ENCODE measurements at places on chromosomes 11 and 22.

DNA sequence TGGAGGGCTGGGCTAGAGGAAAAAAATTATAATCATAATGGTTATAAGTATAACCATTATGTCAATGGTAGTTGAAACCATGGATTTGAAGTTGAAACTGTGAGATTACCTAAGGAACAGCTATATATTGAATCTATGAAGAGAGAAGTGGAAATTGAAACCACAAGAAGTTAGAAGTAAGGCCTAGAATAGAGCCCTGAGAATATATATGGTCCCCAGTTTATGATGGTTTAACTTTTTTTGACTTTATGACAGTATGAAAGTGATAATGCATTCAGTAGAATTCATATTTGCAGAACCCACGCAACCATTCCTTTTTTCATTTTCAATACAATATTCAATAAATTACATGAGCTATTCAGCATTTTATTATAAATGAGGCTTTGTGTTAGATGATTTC, 15.0 kb downstream of the AASDHPPT start:
- H3K36me3 ChIP-seq, result peaks cover 7% of the 10 kb centered on the region
- no peaks in the 10 kb centered on the region for H3K4me1 ChIP-seq
- no peak overlapping the region for H3K4me3 ChIP-seq
- no peak overlapping the region for H3K27ac ChIP-seq
- no peak for DNase-seq

GRCh38 chr11:128737704-128738103, 43.8 kb downstream of the FLI1 start:
- H3K4me3 ChIP-seq, result no peak overlapping the region
- no peaks in the 10 kb centered on the region for H3K36me3 ChIP-seq
- peaks cover 7% of the 10 kb centered on the region for H3K4me1 ChIP-seq
- H3K27ac ChIP-seq, result no peak overlapping the region

DNA sequence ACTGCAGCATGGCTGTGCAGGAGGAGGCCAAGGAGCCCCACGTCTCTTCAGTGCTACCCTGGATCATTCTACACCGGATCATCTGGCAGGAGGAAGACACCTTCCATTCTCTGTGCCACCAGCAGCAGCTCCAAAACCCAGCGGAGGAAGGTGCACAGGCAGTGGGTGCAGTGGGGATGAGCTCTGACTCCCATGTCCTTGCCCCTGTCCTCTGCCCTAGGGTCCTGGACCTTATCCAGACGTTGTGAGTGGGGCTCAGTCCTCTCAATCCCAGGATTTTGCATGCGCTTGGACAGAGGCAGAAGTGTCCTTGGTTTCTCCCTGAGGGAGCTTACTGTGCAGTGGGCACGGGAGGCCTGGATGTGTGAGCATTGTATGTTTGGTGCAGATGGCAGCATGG, 61.3 kb downstream of the CABIN1 start:
- DNase-seq, result no peak
- H3K36me3 ChIP-seq, result peaks cover 53% of the 10 kb centered on the region
- H3K4me1 ChIP-seq, result peaks cover 26% of the 10 kb centered on the region
- H3K27me3 ChIP-seq, result no peaks in the 10 kb centered on the region
- H3K27ac ChIP-seq, result no peak overlapping the region

DNA sequence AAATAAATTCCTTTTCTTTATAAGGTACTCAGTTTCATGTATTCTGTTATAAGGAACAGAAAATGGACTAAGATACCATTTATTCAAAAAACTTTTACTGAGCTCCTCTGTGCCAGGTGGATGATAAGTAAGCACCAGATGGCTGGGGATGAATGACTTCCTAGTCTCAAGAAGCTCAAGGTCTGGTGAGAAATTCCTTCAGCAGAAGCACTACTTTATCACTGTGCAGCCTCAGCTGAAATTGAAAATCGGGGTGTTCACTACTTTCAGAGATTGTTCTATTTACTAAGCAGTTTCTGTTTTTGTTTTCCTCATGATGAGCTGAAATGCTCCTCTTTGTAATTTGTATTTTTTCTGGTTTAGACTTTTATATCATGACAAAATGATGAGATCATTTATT, 7.8 kb downstream of the LDHAL6A start:
- H3K27me3 ChIP-seq, result no peaks in the 10 kb centered on the region
- no peak overlapping the region for H3K4me3 ChIP-seq
- H3K27ac ChIP-seq, result no peak overlapping the region
- no peak for DNase-seq
- no peaks in the 10 kb centered on the region for H3K4me1 ChIP-seq
- H3K36me3 ChIP-seq, result no peaks in the 10 kb centered on the region

- no peak overlapping the region for H3K4me3 ChIP-seq
- H3K27me3 ChIP-seq, result peaks cover 10% of the 10 kb centered on the region
- DNase-seq, result no peak
- H3K27ac ChIP-seq, result no peak overlapping the region
- H3K4me1 ChIP-seq, result peaks cover 52% of the 10 kb centered on the region
Observed at GRCh38 chr11:115672999-115673411, 168.8 kb upstream of the CADM1 start.

DNA sequence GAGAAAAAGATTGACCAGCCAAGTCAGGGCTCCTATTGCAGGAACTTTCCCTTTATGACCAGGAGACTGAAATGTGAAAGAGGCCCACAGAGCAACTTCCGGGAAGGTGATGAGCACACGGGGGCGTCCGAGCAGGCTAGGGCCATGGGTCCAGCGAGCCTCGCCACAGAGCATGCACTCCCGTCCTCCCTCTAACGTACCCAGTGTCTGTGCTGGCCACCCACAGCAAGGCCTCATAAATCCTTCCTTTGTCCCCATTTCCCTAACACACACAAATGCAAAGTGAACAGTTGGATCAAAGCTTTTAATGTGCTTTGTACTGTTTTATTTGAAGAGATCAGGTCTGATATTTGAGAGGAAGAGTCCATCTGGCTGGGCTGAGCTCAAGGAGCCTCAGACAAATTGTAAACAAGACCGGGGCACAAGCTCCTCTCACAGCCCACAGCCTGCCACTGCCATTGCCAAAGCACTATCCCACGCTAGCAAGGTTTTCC, 44.3 kb downstream of the BLID start:
- H3K27me3 ChIP-seq, result no peaks in the 10 kb centered on the region
- DNase-seq, result peak; percentile 72
- H3K4me3 ChIP-seq, result no peak overlapping the region
- H3K27ac ChIP-seq, result peak overlapping the region; percentile 86
- H3K4me1 ChIP-seq, result peaks cover 9% of the 10 kb centered on the region

DNA sequence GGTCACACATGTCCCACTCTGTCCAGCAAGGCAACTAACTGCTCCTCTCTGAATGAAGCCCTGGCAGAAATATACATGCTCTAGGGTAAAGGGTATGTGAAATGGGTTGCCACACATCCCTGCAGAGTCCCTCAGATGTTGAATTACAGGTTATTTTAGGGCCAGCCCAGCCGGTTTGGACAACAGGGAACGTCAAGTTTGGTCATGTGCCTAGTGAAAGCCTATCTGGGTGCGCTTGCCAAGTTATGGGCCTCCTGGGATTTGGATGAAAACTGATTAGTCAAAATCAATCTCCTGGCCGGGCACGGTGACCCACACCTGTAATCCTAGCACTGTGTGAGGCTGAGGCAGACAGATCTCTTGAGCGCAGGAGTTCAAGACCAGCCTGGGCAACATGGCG, 10.4 kb downstream of the AP1B1 start:
- no peak overlapping the region for H3K27ac ChIP-seq
- H3K4me3 ChIP-seq, result no peak overlapping the region
- no peaks in the 10 kb centered on the region for H3K4me1 ChIP-seq
- no peak for DNase-seq
- H3K27me3 ChIP-seq, result no peaks in the 10 kb centered on the region

DNA sequence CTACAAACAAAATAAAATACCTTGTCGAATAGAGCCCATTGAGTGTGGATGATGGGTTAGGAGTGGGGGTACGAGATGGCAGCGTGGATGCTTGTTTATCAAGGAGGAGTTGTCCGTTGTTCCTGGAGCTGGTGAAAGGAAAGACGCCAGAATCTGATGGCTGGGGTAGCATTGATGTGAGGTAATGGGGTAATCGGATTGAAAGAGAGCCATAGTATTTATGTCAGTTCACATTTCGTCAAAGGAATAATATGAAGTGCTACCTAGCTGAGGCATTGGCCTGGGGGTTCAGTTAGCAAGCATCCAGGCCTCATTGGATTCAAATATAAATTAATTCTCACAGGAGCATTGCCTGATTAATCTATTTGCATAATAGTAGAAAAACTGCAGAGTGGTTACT, 16.9 kb upstream of the DBX1 start:
- DNase-seq, result no peak
- H3K36me3 ChIP-seq, result no peaks in the 10 kb centered on the region
- H3K4me3 ChIP-seq, result no peak overlapping the region
- H3K4me1 ChIP-seq, result no peaks in the 10 kb centered on the region
- H3K27ac ChIP-seq, result no peak overlapping the region
- H3K27me3 ChIP-seq, result peaks cover 77% of the 10 kb centered on the region

- H3K27me3 ChIP-seq, result no peaks in the 10 kb centered on the region
- no peak overlapping the region for H3K27ac ChIP-seq
- peaks cover 30% of the 10 kb centered on the region for H3K4me1 ChIP-seq
Observed at GRCh38 chr22:43993072-43993760, 30.9 kb upstream of the PARVB start.

- no peaks in the 10 kb centered on the region for H3K4me1 ChIP-seq
- no peak overlapping the region for H3K27ac ChIP-seq
- no peak overlapping the region for H3K4me3 ChIP-seq
- no peak for DNase-seq
- H3K27me3 ChIP-seq, result no peaks in the 10 kb centered on the region
Observed at GRCh38 chr11:69516526-69516925, 35.1 kb downstream of the LINC01488 start.
